ENCODE measurements at places on chromosomes 16 and 17.

GRCh38 chr16:57007050-57007449, 17.7 kb downstream of the NLRC5 start:
- DNase-seq: no peak

DNA sequence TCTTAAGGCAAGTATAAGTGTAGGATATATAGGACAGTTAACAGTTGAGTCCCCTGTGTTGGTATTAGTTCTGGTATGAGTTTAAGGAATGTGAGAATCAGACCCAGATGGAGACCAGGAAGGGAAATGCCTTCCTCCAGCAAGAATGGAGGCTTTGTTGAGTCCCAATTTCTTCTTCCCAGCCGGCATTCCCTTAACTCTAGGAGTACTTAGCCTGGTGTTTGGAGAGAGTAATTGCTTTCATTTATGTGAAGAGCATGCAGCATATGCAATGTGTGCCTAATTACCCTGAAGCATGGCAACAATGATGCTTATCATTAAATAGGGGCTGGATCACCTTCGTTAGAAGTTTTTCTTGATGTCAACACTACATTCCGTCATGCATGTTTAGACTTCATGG, 225.9 kb upstream of the XYLT1 start:
- DNase-seq: no peak

- DNase-seq: peak; percentile 84
These were observed 52.0 kb downstream of the CBFA2T3 start for GRCh38 chr16:88924834-88925539.

- no peak for DNase-seq
These were observed 223.7 kb upstream of the AXIN2 start for GRCh38 chr17:65785109-65785508.

DNA sequence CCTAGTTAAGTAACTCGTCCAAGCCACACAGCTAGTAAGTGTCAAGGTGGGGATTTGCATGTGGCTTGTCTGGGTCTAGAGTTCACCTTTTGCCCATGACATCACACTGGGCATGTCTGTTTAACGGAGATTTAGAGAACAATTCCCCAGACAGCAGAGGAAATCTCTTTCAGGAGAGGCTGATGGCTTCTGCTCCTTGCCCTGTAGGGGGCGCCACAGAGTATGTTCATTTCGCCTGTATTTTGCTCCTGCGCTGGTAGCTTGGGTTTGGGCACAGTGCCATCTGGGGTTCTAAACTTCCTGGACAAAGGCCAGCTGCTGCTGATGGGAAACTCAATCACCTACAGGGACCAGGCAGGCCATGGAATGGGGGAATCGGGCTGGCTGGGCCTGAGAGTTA, 20.4 kb downstream of the OTOA start:
- no peak for DNase-seq
